ENCODE measurements at places on chromosomes 11 and 22.

DNA sequence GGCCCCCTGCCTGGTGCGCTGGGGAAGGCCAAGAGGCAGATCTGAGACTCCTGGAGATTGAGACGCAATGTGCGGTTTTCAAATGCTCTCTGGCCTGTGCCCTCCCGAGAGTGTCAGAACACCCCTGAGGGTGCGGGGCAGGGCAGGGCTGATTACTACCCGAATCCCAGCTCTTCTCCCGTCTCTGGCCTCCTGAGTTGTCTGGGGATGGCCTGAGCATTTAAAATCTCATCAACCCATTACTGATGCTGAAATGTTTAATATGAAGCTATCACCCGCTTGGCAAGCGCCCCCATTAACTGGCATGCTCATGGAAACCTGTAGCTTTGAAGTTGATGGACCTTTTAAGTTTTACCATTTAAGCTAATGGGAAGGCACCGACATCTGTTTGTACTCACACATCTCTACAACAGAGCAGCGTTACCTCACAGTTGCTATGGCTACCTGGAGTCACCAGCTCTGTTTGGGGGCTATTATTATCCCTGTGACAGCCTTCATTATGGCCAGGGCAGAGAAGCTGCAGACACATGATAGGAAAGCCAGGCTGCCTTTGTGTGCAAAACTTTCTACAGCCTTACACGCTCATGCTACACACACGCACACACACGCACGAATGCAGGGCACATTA, 3.6 kb upstream of the MB start:
- no peak overlapping the region for H3K27ac ChIP-seq
- DNase-seq, result no peak
- H3K4me1 ChIP-seq, result peaks cover 11% of the 10 kb centered on the region
- no peaks in the 10 kb centered on the region for H3K27me3 ChIP-seq

DNA sequence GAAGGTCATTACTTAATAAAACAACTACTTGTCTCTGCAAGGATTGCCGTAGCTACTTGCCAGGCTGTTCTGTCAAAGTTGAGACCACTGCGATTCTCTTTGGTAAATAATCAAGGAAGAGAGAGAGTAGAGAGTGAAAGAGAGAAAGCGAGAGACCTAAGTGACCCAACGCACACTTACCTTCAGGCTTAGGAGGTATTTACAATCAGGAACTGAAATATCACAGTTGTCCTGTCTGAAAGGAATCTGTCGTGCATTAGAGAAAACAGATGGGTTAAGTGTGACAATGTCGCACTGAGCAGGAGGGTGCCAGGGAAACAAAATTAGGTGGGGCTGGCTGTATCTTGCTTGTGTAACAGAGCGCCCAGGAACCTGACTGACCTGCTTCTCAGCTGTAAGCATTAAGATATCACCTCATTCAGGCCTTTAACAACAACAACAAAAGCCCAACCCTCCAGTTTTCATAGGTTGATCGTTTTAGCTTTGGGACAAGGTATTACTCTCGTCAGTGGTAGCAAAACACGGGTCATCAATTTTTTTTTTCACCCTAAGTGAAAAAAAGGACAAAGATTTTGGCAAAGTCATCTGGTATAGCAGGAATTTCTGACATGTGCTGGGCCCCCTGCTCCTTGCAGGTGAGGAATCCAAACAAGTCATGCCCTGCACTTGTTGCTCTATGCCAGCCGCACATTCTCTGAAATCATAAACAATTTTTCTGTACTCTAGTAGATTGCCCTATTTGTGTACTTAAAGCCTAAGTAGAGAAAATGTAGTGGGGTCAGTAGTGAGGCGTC, at the start of gene MUC15:
Gene MUC15, minus strand, starts transcription at position 403 of the 794 bp plus-strand sequence. CDS start 5,169 bp downstream, outside the sequence.
- no peaks in the 10 kb centered on the region for H3K4me1 ChIP-seq
- no peaks in the 10 kb centered on the region for H3K36me3 ChIP-seq
- H3K27me3 ChIP-seq, result no peaks in the 10 kb centered on the region

GRCh38 chr22:45672564-45673481, 1.2 kb downstream of the ATXN10 start:
- H3K36me3 ChIP-seq, result peaks cover 7% of the 10 kb centered on the region
- peak overlapping the region; percentile 84 for H3K27ac ChIP-seq
- H3K4me3 ChIP-seq, result peak overlapping the region; percentile 93
- H3K4me1 ChIP-seq, result peaks cover 29% of the 10 kb centered on the region
- no peaks in the 10 kb centered on the region for H3K27me3 ChIP-seq

- DNase-seq, result no peak
- H3K4me1 ChIP-seq, result no peaks in the 10 kb centered on the region
- no peak overlapping the region for H3K27ac ChIP-seq
- no peak overlapping the region for H3K4me3 ChIP-seq
- no peaks in the 10 kb centered on the region for H3K36me3 ChIP-seq
Observed at GRCh38 chr11:120744016-120744994, 232.8 kb downstream of the GRIK4 start.

GRCh38 chr22:32097018-32097417, 54.0 kb downstream of the SLC5A1 start:
- H3K27me3 ChIP-seq, result no peaks in the 10 kb centered on the region
- no peak overlapping the region for H3K27ac ChIP-seq
- no peaks in the 10 kb centered on the region for H3K36me3 ChIP-seq
- no peaks in the 10 kb centered on the region for H3K4me1 ChIP-seq
- no peak overlapping the region for H3K4me3 ChIP-seq

GRCh38 chr11:28448186-28448585, 340.0 kb downstream of the METTL15 start:
- no peaks in the 10 kb centered on the region for H3K36me3 ChIP-seq
- no peak overlapping the region for H3K27ac ChIP-seq
- no peak overlapping the region for H3K4me3 ChIP-seq
- no peaks in the 10 kb centered on the region for H3K27me3 ChIP-seq
- no peaks in the 10 kb centered on the region for H3K4me1 ChIP-seq

DNA sequence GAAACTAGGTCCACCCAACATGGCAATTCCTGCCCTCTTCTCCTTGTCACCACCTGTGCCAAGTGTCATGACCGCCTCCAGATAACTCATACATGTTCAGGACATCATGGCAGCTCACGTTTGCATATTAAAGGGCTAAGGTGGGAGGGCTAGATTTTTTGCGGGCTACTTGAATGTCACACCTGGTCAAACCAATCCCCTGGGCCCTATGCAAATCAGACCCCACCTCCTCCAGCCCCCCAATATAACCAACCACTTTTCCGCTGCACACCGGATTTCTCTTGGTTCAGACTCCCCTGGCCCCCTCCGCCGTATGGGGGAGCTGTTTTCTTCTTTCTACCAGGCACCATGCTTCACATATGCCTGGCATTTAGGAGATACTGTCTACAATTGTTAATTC, 12.6 kb downstream of the UPB1 start:
- no peak overlapping the region for H3K4me3 ChIP-seq
- H3K36me3 ChIP-seq, result no peaks in the 10 kb centered on the region
- DNase-seq, result no peak
- H3K4me1 ChIP-seq, result peaks cover 4% of the 10 kb centered on the region

DNA sequence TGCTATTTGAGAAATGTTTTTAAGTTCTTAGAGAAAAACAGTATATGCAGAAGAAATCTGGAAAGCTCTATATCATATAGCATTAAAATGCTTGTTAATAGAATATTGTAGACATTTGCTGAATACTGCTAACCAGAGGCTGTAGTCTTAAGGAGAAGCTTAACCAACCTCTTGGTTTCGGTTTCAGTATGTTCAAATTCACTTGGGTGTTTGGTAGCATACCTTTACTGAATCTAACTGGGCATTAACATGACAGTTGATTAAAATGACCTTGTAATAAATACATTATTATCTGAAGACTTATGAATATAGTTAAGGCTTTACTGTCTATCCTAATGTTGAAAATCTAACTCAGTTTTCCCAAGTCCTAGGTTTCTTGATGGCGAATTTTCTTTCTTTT, 5.4 kb downstream of the PCF11 start:
- H3K36me3 ChIP-seq, result peaks cover 98% of the 10 kb centered on the region
- H3K27me3 ChIP-seq, result no peaks in the 10 kb centered on the region
- no peak overlapping the region for H3K4me3 ChIP-seq
- H3K4me1 ChIP-seq, result peaks cover 63% of the 10 kb centered on the region
- H3K27ac ChIP-seq, result no peak overlapping the region
- DNase-seq, result no peak

DNA sequence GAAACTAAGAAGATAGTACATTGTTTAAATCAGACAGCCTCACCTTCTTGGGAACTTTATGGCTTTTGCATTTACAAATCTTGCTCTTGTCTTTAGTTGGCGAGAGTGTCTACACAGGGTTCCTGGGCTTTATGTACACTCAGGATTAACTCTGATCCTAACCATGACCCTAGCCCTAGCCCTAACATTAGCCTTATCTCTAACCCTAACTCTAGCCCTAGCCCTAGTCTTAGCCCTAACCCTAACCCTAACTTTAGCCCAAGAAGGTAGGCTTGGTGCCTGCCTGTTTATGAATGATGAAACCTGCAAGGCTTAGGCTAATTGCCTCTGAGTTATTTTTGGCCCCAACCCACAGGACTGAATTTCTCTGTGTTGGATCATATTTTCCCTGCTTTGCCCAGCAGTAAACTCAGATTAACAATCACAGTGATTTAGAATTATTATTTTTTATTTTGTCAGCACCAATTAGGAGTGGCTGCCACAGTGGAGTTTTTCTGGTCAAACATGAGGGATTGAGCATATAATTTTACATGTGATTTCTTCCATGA, 44.1 kb upstream of the OR9Q1 start:
- H3K4me1 ChIP-seq, result no peaks in the 10 kb centered on the region
- no peak overlapping the region for H3K27ac ChIP-seq
- no peaks in the 10 kb centered on the region for H3K36me3 ChIP-seq
- peaks cover 3% of the 10 kb centered on the region for H3K27me3 ChIP-seq
- no peak for DNase-seq

GRCh38 chr22:38088629-38089473, 4.9 kb upstream of the SLC16A8 start:
- DNase-seq, result no peak
- no peaks in the 10 kb centered on the region for H3K27me3 ChIP-seq
- no peaks in the 10 kb centered on the region for H3K36me3 ChIP-seq
- H3K27ac ChIP-seq, result no peak overlapping the region
- H3K4me3 ChIP-seq, result no peak overlapping the region

DNA sequence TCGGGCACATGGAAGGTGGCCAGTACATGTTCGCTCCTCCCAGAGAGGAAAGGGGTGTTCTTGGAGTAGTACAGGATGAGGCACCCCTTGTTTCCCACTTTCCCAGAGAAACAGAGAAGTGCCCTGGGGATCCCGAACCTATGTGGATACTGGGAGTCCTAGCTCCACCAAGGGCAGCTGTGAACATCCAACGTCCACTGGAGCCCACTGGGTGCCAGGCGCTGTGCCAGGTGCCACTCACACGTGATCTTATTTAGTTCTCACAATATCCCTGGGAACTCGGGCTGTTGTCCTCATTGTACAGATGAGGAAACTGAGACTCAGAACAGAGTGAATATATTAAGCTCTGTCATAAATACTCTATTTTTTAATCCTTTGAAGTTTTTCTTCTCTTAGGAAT, 12.0 kb downstream of the SLCO2B1 start:
- no peaks in the 10 kb centered on the region for H3K4me1 ChIP-seq
- no peak overlapping the region for H3K27ac ChIP-seq
- H3K27me3 ChIP-seq, result peaks cover 3% of the 10 kb centered on the region
- H3K4me3 ChIP-seq, result no peak overlapping the region
- H3K36me3 ChIP-seq, result no peaks in the 10 kb centered on the region

GRCh38 chr11:108826136-108826535, 161.3 kb downstream of the DDX10 start:
- H3K27ac ChIP-seq, result no peak overlapping the region
- H3K4me1 ChIP-seq, result no peaks in the 10 kb centered on the region
- H3K36me3 ChIP-seq, result no peaks in the 10 kb centered on the region
- DNase-seq, result no peak

DNA sequence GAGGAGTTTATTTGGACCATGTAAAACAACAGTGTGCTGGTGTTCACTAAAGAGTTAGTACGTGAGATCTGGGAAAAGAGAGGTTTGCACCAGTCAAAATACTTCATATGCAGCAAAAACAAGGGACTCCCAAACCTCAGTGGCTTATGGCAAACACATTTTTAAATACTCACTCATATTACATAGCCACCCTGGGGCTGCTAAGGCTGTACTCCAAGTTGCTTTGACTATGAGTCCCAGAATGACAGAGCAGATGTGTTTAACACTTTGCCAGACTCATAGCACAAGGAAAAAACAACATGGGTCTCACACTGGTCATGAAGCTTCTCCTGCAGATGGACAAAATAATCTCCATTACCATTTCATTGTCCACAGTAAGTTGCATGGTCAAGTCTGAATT, 202.8 kb upstream of the GRIA4 start:
- no peaks in the 10 kb centered on the region for H3K4me1 ChIP-seq
- H3K27me3 ChIP-seq, result no peaks in the 10 kb centered on the region
- H3K4me3 ChIP-seq, result no peak overlapping the region
- no peaks in the 10 kb centered on the region for H3K36me3 ChIP-seq

Data from DND-41 (cell line).